WERI-Rb-1 (cell line): ENCODE measurements at places on chromosomes 7 and 10.

DNA sequence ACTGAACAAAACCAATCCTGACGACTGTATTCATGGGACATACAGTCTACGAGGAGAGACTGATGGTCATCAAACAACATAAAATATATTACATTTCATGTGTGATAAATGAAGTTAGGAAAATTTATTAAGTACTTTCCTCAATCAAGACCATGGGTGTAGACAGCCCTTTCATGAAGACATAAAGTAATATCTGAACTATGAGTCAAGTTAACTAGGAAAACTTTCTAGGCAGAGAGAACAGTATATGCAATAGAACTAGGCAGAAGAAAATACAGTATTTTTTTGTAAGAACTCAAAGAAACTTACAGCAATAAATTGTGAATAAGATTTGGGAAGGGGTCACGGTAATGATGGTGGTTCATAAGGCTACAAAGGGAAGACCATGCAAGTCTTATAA is 112.8 kb downstream of the JMJD1C start:
- DNase-seq, result no peak

- DNase-seq, result no peak
Observed at GRCh38 chr10:75477680-75478079, 46.3 kb downstream of the LRMDA start.

GRCh38 chr7:7944619-7945282 is 23.8 kb upstream of the GLCCI1 start:
- DNase-seq, result peak; percentile 17

DNA sequence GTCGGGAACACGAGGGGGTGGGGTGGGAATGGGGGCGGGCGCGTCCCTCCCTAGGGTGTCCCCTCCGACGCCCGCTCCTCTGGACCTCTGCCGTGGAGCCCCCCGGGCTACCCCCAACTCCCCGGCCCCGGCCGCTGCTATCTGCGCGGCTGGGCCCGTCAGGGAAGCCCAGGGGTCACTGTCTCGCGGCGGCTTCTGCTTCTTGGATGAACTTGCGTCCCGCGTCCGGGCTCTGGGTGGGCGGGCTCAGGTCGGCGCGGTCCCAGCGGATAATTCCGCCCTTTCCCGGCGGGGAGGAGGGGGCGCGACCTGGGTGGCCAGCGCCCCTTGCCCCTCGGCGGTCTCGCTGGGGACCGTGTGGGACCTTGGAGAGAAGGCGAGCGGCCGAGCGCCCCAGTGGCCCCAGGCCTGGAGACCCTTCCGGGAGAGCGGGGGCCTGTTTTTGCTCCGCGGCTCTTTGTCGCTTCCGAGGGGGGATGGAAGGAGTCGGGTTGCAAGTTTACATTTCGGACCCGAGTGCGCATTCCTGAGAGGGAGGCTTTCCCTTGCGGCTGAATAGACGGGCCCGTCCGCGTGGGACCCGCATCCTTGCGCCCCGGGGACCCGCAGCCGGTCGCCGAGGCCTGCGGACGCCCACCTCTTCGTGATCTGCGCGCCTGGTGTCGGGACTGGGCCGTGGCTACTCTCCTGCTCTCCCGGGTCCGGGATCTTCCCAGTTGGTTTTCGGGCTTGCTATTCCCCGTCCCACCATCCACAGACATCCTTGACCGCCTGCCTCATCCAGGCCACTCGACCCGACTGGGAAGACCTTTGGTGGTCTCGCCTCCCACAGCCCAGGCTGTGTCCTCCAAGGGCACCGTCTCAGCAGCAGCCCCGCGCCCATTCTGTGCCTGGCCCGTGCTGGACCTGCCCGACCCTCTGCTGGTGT is 812 bp downstream of the DOCK1 start:
- no peak for DNase-seq

GRCh38 chr7:146346096-146346495 is 229.5 kb downstream of the CNTNAP2 start:
- DNase-seq, result no peak

GRCh38 chr7:111104710-111105109 is 13.8 kb downstream of the LRRN3 start:
- DNase-seq, result no peak

GRCh38 chr7:927031-927671 is 27.3 kb downstream of the ADAP1 start:
- no peak for DNase-seq

GRCh38 chr10:106182542-106182941 is 982.0 kb downstream of the SORCS1 start:
- no peak for DNase-seq

DNA sequence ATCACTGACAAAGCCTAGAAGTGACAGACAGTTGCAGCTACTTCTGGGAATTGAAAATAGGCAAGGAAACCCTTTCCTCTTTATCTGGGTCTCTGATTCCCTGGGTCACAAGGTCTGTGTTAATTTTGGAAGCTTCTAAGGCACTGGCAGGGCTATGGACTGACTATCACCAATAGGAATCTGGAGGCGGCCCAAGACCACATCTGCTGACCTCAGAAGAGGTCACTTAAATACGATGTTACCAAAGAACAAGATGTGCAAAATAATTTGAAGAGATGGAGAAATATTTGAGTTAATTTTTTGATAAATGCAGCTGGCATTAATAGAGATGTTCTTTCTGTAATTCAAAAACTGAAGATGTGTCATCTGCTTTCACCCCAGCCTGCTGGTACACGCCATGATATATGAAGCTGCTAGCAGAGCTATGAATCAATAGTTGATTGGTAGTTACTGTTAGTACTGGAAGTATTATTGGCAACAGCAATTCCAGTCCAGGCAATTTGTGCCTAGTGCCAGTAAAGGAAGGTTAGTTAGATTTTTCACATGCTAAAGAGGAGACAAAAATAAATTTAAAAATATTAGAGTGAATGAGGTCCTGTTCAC is 5.5 kb upstream of the STEAP4 start:
- DNase-seq, result no peak

DNA sequence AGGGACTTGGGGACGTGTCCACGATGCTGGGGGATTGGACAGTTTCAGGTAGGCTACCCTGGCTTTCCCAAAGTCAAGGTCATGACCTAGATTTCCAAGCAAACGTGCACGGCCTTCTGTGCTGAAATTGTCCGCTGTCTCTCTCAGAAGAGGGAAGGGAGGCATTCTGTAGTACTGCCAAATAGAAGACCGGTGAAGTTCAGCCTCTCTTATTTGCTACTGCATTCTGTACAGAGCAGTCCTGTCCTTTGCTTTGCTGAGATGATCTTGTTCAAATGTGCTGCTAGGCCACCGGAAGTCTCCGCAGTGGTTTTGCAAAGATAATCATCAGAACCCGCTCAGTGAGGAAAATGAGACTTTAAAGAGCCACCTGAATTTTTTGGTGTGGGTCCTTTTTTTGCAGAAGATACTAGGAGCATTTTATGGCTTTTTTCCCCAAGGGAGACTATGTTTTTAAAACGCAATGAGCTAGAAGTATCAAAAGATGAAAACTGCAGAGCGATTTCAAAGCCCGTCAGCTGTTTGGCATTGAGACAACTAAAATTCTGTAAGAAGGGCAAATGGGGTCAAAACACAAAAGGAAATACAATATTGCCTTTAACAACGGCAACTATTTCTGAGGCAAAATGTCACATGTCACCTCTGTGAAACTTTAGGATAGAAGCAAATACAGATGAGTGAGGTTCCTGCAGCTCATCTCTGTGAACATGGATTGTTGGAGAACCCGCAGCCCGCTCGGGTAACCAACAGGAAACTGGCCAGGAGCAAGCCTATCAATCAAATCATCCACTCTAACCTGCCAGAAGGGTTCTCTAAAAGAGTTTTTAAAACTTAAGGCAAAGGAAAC is 1.3 kb upstream of the NMT2 start:
- no peak for DNase-seq

DNA sequence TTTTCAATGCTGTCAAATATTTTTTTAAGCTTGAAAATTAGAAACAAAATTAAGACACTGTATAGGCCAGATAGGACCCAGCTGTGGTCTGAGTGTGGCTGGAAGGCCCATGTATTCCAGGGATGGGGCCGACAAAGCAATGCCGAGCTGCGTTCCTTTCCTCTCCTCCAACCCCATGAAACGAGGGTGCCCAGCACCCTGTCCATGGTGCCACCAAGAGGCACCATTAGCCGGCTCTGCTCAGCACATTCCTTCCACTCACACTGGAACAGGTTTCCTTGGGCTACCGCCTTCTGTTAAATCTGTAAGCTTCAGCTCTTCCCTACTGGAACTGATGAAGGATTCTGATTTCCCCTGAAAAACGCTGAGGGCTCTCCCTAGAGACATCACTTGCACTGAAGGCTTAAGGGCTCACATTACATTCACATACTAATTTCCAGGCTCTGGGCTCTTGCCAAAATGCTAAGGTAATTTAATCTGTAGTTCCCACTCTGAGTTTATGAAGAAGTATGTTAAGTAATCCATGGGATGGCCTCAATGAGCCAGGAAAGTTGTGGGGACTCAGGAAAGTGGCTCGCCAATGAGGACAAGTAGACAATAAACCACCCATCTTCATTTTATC is 73.7 kb upstream of the CAMK2B start:
- DNase-seq, result no peak

DNA sequence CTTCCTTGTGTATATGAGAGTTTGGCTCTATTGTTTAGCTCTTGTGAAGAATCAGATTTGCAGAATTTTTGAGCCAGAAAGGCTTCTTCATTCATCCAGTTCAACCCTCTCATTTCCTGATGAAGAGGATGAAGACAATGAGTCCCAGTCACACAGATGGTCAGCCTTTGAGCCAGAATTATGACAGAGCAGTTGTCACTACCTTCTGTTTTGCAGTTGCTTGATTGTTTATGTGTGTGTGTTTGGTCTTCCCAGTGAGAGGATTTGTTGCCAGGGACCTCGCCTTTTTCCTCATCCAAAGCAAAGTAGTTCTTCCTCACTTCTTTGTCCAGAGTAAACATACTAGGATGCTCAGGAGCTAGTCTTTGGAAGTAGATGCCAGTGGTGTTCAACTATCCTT is 15.6 kb downstream of the MDFIC start:
- DNase-seq, result no peak

- DNase-seq, result no peak
Observed at GRCh38 chr10:28410420-28411135, 107.7 kb upstream of the MPP7 start.

- DNase-seq, result no peak
Observed at GRCh38 chr10:59508296-59508695, 145.9 kb upstream of the FAM13C start.

- DNase-seq, result no peak
Observed at GRCh38 chr10:90775351-90776028, 82.3 kb downstream of the HTR7 start.

DNA sequence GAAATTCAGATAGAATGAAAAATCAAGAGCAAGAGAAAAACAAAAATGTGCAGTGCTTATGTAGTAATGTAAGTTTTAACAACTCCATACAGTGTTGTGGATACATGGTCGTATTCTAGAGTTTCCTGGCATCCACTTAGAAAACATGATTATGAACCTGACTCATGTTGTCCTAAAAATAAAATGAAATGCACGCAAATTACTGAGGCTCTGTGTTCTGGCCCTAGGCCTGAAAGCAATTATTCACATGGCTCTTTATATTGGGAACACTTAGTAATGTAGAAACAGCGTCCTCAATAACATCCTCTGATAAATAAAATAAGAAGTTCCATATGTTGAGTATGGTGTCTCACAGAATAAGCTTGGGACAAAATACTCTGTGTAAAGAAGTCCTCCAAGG is 200.2 kb upstream of the SEMA3E start:
- no peak for DNase-seq

DNA sequence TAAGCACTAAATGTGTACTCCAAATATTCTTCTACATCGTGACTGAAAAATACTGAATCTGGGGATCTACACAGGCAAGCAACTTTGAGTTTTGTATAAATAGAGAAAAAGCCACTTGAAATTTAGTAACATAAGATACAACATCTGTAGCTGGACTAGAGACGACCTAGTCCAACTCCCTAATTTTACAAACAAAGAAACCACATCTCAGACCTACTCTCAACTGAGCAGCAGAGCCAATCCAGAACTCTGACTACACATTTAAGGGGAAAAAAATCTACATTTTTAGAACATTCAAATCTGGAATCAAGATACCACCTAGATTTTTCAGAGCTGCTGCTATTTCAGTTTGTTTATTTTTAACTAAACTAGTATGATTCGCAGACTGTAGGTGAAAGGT is 88.9 kb downstream of the CABCOCO1 start:
- DNase-seq, result no peak

GRCh38 chr7:157675427-157675927 is 338.7 kb downstream of the DNAJB6 start:
- no peak for DNase-seq

GRCh38 chr7:117489911-117490310 is 10.1 kb downstream of the CFTR start:
- no peak for DNase-seq

DNA sequence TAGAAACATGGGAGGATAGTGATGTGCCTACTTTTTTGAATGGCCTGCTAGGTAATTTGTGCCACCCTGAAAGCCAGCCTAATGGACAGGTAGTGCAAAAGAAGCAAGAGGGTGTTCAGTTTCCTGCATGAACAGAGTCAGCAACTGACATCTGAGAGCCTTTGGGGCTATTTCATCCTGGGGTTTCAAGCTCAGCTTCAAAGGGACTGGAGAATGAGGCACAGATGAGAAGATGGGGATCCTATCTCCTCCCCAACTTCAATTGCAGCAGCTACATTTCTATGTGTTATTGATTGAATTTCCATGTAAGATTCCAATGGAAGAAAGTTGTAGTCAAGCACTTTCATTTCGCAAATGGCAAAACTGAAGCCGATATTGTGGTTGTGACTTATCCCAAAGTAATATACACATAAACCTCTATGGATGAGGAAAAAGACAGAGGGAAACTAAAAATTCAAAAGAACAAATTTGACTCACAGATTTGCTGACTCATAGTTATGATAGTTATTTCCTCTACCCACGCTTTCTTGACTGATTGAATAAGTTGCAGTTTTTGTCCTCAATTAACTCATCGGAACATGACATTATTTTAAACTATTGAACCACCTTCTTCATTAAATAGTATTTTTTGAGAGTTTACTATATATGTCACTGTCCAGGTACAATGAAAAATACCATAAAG is 42.6 kb upstream of the NRP1 start:
- DNase-seq, result no peak

DNA sequence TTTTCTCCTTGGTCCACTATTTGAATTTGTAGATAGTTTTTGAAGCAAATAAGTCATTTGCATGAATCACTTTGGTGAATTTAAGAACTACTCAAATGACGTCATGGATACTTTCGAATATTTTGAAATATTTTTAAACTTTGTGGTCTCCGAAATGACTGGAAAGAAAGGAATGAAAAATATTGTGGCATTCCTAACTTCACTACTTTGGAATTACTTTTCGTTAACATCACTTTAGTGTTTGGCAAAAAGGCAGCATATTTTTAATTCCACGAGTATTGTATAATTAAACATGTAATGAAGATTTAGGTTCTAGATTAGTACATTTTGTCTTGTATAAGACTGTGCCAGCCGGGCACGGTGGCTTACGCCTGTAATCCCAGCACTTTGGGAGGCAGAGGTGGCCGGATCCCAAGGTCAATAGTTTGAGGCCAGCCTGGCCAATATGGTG is 35.3 kb upstream of the ZRANB1 start:
- no peak for DNase-seq

DNA sequence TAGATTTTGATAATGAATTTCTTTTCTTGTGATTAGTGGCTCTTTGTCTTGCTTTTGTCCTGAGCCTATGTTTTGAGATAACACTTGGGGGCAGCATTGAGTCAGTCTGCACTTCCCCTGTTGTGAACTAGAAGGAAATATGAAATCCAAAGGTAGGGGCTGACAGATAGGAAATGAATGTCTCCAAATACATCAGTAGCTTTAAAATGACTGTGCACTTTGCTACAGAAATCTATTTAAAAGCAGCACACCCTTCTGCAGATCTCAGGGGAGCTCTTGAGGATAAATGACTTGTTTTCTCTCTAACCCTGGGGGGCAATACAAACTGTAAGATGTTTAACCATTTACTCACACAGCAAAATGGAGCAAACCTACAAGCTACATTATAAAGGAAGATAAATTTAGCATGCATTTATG is 176.0 kb upstream of the MYO3A start:
- DNase-seq, result peak; percentile 21
